SK-N-SH (cell line): ENCODE measurements at places on chromosomes 13 and 19. TPM values are rescaled to one million over a fixed set of nuclear protein-coding genes. Genes with fewer than 3 reads are reported as not detected.
A peak's percentile ranks its signal among the peaks of the same experiment; 100 is the strongest.

The ITGBL1 gene
- polyA plus RNA-seq, result 78.7 and 90.0 TPM in 2 replicates

The CEACAM5 gene
- not detected in 2 replicates for polyA plus RNA-seq

The NAPSA gene
- polyA plus RNA-seq, result 0.43 and 0.76 TPM in 2 replicates

The TMPRSS9 gene
- not detected in 2 replicates for polyA plus RNA-seq

The FPR3 gene
- polyA plus RNA-seq, result 0.02 and 0.05 TPM in 2 replicates

The FGF9 gene
- not detected in 2 replicates for polyA plus RNA-seq

- H3K27ac ChIP-seq, result no peak overlapping the region
- H3K4me1 ChIP-seq, result no peaks in the 10 kb centered on the region
- no peak for DNase-seq
- no peaks in the 10 kb centered on the region for H3K36me3 ChIP-seq
Measured at GRCh38 chr13:26442541-26442940, 114.9 kb upstream of the WASF3 start.

DNA sequence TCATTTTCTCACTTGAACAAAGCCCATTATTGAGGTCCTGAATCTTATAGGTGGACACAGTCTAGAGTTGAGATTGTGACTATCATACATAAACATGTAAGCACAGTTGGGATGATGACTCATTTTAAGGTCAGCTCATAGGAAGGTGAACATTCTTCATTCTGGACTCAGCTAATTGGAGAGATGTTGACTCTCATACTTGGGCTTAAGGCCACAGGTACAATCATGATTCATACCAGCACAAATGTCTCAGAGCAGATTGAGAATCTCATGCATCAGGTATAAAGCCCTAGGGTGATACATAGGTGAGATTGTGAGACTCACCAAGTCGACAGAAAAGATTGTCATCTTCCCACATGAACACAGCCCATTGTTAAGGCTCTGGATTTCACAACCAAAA, 62.3 kb upstream of the ZNF724 start:
- no peak overlapping the region for H3K4me3 ChIP-seq
- DNase-seq, result no peak
- H3K27me3 ChIP-seq, result no peaks in the 10 kb centered on the region
- no peaks in the 10 kb centered on the region for H3K4me1 ChIP-seq
- H3K27ac ChIP-seq, result no peak overlapping the region

DNA sequence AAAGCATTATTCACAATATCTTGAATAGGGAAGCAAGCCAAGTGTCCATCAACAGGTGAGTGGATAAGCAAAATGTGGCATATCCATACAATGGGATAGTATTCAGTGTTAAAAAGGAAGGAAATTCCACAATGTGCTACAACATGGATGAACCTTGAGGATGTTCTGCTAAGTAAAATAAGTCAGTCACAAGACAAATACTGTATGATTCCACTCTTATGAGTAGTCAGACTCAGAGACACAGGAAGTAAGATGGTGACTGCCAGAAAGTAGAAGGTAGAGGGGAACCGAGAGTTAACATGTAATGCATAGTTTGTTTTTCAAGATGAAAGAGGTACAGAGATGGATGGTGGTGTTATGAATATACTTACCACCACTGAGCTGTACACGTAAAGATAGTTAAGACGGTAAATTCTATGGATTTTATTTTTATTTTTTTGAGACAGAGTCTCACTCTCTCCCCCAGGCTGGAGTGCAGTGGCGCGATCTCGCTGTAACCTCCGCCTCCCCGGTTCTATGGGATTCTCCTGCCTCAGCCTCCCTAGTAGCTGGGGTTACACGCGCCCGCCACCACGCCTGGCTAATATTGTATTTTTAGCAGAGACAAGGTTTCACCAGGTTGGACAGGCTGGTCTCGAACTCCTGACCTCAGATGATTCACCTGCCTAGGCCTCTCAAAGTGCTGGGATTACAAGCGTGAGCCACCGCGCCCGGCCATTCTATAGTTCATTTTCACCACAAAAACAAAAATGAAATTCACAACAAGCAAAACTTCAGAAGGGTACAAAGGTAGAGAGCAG, 1.0 kb upstream of the CHAMP1 start:
- peak overlapping the region; percentile 86 for H3K27ac ChIP-seq
- H3K36me3 ChIP-seq, result peaks cover 10% of the 10 kb centered on the region
- peaks cover 22% of the 10 kb centered on the region; the same call in 1 of the 2 replicates for H3K4me1 ChIP-seq
- peak overlapping the region; percentile 85 for H3K4me3 ChIP-seq
- no peaks in the 10 kb centered on the region for H3K27me3 ChIP-seq

DNA sequence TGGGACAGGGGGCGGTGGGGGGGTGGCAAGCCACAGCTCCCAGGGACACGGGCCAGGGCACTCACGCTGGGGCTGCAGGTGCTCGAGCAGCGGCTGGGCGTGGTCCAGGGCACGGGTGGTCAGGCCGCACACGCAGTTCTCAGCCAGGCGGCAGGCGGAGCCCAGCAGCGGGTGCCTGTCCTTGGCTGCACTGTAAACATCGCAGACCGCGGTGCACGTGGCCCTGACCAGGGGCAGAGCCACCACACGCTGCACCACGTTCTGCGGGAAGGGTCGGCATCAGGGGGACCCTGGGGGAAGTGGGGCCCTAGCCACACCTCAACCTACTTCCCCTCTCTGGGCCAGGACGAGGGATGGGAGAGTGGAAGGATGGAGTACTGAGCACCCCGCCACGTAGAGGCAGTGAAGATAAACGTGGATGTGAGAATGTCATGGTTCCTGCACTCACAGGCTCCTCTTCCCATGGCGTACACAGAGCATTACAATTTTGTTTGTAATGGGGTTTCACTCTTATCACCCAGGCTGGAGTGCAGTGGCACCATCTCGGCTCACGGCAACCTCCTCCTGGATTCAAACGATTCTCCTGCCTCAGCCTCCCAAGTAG, 3.4 kb downstream of the PLIN5 start:
- H3K27ac ChIP-seq, result no peak overlapping the region
- peak; percentile 64 for DNase-seq
- no peaks in the 10 kb centered on the region for H3K36me3 ChIP-seq
- H3K27me3 ChIP-seq, result peaks cover 26% of the 10 kb centered on the region; the same call in 1 of the 2 replicates
- no peak overlapping the region for H3K4me3 ChIP-seq

DNA sequence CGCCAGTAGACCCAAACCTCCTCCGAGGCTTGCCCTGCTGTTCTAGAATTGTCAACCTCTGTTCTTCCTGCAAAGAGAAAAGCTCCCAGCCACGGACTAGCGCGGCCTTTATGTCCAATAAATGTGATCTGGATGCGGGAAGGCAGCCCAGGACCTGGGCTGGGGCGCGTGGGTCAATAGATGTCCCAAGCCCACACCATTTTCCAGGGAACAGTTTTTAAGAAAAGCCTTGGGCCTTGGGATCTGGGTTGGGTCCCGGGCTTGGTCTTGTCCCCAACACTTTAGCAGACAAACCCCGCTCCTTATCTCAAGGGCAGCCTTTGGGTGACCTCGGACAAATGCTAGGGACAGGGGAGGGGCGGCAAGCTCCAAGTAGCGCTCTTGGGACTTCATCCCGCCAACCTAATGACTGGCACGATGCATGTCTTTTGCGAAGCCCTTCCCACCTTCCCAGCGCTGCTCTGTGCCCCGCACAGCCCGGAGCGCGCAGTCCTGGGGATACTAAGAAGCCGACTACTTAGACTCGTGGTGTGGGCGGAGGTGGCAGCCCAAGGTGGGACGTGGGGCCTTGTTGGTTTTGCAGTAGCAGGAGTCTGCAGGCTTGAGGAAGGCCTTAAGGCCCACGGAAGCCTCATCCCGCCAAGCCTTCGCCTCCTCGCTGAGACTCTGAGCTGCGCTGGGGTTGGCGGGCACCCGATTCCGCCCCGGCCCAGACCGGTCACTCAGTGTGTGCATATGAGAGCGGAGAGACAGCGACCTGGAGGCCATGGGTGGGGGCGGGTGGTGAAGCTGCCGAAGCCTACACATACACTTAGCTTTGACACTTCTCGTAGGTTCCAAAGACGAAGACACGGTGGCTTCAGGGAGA, 10.8 kb downstream of the SOX21 start:
- no peaks in the 10 kb centered on the region for H3K36me3 ChIP-seq
- DNase-seq, result no peak

DNA sequence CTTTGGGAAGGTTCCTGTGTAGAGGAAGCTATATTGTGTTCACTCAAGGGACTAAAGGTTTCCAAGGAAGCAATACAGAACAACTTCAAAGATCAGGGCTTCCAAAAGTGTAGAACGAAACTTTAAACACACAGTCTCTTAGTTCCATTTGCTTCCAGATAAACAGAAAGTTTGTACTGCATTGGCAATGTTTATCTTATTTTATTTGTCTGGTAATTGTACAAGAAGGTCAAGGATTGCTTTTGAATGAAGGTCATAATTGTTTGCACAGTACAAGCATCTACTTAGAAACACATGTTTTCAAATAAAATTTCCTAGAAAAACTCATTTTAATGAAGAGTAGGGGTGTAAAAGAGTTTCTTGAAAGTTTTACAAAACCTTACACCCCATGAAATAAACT, 712.7 kb upstream of the SGCG start:
- H3K4me3 ChIP-seq, result no peak overlapping the region
- H3K27ac ChIP-seq, result no peak overlapping the region
- DNase-seq, result no peak
- no peaks in the 10 kb centered on the region for H3K36me3 ChIP-seq

DNA sequence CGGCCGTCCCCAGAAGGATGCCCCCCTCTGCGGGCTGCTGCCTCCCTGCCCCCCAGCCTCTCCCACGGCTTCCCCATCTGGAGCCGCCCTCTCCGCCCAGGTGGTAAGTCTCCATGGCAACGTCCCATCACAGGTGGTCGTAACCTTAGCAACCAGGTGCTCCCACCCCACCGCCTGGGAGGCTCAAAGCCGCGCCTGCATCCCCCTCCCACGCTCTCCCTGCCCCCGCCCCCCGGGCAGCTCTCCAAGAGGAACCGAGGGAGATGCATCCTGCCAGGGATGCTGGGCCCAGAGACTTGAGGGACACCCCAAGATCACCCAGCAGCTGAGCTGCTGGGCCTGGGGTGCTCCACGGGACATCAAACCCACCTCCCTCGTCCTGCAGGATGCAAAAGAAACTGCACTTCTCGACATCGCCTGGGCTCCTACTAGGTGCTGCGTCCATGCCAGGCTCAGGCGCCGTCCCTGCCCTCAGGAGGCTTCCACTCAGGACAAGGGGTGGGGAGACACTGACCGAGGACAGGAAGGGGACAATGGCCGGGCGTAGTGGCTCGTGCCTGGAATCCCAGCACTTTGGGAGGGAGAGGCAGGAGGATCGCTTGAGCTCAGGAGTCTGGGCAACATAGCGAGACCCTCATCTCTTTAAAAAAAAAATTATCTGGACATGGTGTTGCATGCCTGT, 5.0 kb upstream of the LINGO3 start:
- peaks cover 18% of the 10 kb centered on the region; the same call in 1 of the 2 replicates for H3K4me1 ChIP-seq
- no peak for DNase-seq
- no peaks in the 10 kb centered on the region for H3K36me3 ChIP-seq

DNA sequence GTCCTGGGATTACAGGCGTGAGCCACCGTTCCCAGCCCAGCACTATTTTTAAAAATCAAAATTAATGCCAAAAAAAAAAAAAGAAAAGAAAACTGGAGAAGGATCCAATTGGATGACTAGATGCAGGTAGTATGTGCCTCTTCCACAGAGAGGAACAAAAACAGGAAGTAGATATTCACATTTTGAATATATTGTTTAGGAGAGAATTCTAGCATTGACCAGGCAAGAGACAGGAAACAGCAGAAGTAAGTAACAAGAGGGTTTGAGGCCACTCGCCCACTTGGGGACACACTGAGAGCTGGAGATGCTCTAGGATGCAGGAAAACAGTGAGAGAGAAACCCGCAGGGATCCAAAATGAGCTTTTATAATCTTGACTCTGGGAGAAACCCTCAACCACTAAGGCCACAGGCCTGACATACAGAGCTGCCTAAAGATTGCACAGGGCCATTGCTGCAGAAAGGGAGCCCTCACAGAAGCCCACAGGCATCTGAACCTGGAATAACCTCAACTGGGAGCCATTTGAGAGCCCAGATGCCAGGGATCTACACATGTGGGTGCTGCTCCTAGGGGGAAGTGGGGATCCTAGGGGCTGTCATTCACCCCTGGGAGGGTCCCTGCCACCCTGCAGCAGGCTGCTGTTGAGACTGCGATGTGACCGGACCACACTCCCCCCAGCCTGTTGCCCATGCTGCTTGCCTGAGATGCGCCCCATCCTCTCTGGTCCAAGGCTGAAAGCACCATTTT, 28.2 kb downstream of the IGFL2 start:
- no peak overlapping the region for H3K4me3 ChIP-seq
- peaks cover 53% of the 10 kb centered on the region for H3K36me3 ChIP-seq
- no peaks in the 10 kb centered on the region for H3K27me3 ChIP-seq
- no peak overlapping the region for H3K27ac ChIP-seq
- 0 out of 2 replicates have a peak, but pooled peaks cover 4% of the 10 kb centered on the region for H3K4me1 ChIP-seq
- no peak for DNase-seq

- H3K4me3 ChIP-seq, result no peak overlapping the region
- DNase-seq, result no peak
- H3K36me3 ChIP-seq, result no peaks in the 10 kb centered on the region
- no peaks in the 10 kb centered on the region for H3K27me3 ChIP-seq
Measured at GRCh38 chr19:43781630-43782310, 997 bp upstream of the KCNN4 start.

GRCh38 chr13:43785650-43786471, 911 bp downstream of the ENOX1 start:
- H3K27ac ChIP-seq, result peak overlapping the region; percentile 38; the same call in 1 of the 2 replicates
- peak overlapping the region; percentile 72 for H3K4me3 ChIP-seq
- peak; percentile 89 for DNase-seq
- H3K4me1 ChIP-seq, result no peaks in the 10 kb centered on the region

GRCh38 chr19:4365791-4366665, 22.7 kb downstream of the MPND start:
- no peak overlapping the region for H3K4me3 ChIP-seq
- H3K36me3 ChIP-seq, result no peaks in the 10 kb centered on the region
- H3K27me3 ChIP-seq, result no peaks in the 10 kb centered on the region
- DNase-seq, result no peak
- H3K27ac ChIP-seq, result peak overlapping the region; percentile 34; the same call in 1 of the 2 replicates

- no peaks in the 10 kb centered on the region for H3K36me3 ChIP-seq
- H3K4me1 ChIP-seq, result no peaks in the 10 kb centered on the region
- H3K4me3 ChIP-seq, result no peak overlapping the region
- H3K27ac ChIP-seq, result no peak overlapping the region
Measured at GRCh38 chr13:51502153-51502651, 49.4 kb upstream of the INTS6 start.

DNA sequence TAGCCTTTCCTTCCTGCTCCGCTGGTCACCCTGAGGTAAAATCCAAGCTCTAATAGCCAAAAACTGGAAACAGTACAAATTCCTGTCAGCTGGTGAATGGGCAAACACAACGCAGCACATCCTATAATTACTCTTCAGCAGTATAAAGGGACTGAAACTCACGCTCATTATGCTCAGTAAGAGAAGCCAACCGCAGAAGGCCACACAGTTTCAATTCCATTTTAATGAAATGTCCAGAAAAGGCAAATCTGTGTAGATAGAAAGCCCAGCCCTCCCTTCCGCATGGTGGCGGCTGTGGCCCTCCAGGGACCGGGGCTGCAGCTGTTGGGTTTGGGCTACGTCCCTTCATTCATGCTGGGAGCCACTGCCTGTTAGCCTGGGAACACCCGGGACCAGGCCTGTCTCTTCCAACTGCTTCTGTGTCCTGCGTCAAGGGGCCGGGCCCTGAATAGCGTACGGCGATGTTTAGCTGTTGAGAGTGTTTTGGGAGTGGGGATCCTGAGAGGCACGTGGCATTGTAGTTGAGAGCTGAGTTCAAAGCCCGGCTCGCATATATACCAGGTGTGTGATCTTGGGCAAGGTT, 23.5 kb downstream of the NKPD1 start:
- H3K4me1 ChIP-seq, result peaks cover 23% of the 10 kb centered on the region; the same call in 1 of the 2 replicates
- H3K27me3 ChIP-seq, result no peaks in the 10 kb centered on the region
- no peak overlapping the region for H3K4me3 ChIP-seq
- H3K36me3 ChIP-seq, result peaks cover 12% of the 10 kb centered on the region; the same call in 1 of the 2 replicates
- DNase-seq, result peak; percentile 63
- no peak overlapping the region for H3K27ac ChIP-seq

GRCh38 chr19:10694706-10695307, 6.4 kb upstream of the QTRT1 start:
- H3K4me1 ChIP-seq, result no peaks in the 10 kb centered on the region
- peaks cover 22% of the 10 kb centered on the region for H3K36me3 ChIP-seq
- H3K4me3 ChIP-seq, result no peak overlapping the region; the same call in 1 of the 2 replicates
